ENCODE measurements at places on chromosomes 7 and 10.

- no peak for DNase-seq
Observed at GRCh38 chr10:104028146-104028545, 57.5 kb downstream of the COL17A1 start.

DNA sequence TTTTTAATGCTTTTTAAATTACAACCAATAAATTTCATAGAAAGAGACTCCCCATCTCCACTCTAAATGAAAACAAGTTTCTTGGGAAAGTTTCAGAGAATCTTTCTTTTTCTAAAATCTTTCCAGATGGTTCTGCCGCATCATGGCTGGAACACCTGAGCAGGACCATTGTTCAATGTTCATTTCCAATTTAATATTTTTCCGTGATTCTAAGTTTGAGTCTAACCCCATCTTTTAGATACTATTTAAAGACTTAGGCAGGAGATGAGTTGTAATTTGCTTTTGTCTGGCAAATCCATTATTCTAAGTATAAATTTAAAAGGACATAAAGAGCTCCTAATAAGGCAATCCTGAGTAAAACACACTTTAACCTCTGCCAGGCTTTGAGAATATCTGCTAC lies 325.2 kb downstream of the BICC1 start:
- DNase-seq = no peak

GRCh38 chr10:104350127-104350635 lies 3.5 kb upstream of the CFAP58 start:
- peak; percentile 24 for DNase-seq

- no peak for DNase-seq
Observed at GRCh38 chr7:36308031-36308430, 81.6 kb upstream of the ANLN start.

- no peak for DNase-seq
Observed at GRCh38 chr10:62636825-62637248, 167.7 kb upstream of the ADO start.

GRCh38 chr10:80410578-80411145 lies 2.3 kb downstream of the PRXL2A start:
- no peak for DNase-seq

DNA sequence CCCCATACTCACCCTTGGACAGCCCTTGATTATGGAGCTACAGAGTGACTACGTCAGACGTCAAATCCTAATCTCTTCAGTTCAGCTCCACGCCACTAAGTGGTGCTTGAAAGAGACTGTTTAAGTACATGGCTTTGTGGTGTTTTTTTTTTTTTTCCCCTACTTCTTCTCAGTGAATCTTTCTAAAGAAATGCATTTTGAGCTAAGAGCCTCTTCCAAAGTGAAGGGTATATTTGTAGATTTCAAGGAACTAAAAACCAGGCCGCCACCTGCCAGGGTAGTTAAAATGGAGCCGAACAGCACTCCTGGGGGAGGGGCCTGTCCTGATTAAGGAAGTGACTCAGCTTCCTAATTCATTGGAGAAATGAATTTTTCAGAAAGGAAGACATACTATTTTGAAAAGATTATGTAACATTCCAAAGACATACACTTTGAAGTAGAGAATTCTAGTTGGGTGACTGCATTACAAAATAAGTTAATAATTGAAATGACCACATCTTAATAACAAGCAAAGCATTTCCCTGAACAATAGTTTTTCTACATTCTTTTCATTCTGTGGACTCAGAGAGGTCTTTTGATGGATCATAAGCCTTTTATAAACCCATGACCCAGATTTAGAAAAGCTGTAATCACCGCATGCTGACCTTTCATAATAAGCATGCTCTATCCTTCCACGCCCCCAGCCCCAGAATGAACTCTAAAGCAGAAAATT lies 20.6 kb upstream of the VPS41 start:
- peak; percentile 7 for DNase-seq

DNA sequence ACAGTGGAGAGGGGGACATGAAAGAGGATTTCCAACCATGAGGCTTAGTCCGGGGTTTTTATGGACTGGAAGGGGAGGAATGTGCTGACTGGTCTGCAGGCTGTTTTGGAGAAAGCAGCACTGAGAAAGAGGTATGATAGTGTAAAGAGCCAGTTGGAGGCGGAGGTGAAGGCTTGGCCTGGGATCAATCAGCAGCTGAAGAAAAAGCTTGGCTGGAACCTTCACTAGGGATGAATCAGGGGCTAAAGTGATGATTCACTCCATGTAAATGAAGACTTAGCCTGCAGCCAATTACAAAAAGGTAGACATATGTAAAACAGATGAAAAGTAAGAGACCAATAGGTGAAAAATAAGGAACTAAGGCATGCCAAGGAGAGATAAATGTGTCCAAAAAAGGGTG lies 1382.6 kb downstream of the GATA3 start:
- DNase-seq = no peak

DNA sequence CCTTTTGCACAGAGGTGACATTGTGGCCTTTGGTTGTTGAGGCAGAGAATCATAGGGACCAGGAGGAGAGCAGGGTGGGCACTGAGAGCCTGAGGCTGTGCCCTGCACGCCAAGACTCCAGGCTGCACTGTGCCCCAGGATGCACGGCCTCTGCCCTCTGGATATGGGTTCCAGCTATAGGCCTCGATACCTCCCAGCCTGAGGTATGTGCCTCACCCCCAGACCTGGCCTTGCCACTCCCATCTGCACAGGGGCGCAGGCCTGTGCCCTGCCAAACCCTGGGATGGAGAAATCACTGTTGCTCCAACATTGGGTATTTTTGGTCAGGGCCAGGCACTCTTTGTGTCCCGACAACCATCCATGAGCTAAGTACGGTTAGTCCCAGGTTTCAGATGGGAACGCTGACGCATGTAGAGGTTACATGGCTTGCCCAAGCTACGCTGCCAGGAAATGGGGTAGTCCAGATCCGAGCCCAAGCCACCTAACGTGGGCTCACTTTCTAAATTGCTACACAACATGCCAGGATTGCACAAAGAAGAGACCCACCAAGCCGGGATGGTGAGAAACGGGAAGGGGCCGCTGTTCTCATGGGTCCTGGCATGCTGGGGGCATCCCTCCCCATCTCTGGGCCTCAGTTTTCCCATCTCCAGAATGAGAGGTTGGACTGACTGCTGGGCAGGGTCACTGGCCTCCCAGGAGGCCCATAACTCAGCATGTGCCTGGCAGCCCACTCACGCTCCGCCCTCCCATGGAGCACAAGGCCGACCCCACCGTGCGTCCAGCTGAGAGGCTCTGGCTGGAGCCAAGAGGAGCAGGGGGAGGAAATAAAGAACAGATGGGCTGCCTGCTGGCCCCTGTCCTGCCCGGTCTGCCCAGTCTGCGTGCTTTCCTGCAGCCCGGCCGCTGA lies 44.2 kb downstream of the ZCCHC24 start:
- no peak for DNase-seq

- no peak for DNase-seq
Observed at GRCh38 chr10:99880080-99880835, 97.8 kb downstream of the ABCC2 start.

GRCh38 chr10:128047991-128048818 lies 78.0 kb downstream of the MKI67 start:
- no peak for DNase-seq

DNA sequence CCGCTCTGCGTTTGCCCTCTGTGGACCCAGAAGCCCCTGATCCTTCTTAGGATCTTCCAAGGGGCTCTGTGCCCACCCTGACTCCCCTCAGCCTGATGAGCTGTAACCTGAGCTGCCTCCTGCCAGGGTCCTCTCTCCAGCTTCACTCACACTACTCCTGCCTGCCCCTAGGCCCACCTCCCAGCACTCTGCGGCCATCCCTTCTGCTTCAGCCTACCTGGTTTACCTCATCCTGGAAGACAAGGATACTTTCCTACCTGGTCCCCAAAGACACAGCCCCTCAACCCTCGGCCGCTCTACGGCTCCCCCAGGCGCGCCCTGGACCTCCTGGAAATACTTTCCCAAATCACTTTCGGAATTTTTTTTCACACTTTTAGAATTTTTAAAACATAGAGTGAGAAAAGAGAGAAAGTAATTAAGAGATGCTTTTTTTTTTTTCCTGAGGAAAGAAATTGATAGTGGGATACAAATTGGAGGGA lies 6.4 kb upstream of the ZNF862 start:
- DNase-seq = no peak

GRCh38 chr7:101841328-101841727 lies 23.9 kb downstream of the CUX1 start:
- DNase-seq = no peak

DNA sequence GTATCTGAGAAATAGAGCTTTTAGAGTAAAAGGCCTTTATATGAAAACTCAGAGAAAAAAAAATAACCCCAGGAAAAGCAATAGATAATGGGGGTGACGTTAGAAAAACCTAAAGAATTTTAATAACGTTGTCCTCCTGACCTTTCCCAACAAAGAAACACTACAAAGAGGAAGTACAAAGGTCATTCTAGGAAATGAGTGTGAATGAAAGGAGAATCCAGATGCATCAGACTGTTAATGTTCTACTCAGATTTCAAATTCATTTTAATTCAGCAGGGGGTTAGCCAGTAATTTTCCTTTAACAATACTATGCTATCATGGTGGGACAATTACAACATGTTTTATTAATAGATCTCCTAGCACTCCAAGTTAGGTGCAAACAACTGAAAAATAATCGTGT lies 73.8 kb upstream of the CDK1 start:
- DNase-seq = no peak

GRCh38 chr10:4108693-4109092 lies 323.7 kb upstream of the KLF6 start:
- DNase-seq = no peak

GRCh38 chr10:52865213-52865612 lies 92.6 kb upstream of the MBL2 start:
- DNase-seq = no peak

DNA sequence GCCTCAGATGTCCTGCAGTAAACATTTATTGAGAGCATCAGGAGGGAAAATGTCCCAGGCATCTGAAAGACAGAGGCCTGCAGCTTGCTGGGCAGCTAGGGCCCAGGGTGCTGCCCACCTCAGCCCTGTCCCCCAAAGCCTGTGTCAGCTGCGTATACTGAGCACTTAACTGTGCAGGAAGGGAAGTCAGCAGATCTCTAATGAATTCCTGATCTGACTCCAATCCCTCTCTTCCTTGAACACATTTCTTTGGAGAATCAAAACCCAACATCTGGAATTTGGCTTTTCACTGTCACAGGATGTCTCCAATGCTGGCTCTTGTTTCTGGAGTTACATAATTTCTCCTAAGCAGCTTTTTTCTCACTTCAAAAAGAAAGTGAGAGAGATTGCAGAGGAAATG lies 364.7 kb upstream of the NFE2L3 start:
- DNase-seq = no peak

GRCh38 chr10:6692103-6692502 lies 112.0 kb upstream of the PRKCQ start:
- no peak for DNase-seq

- DNase-seq = no peak
Observed at GRCh38 chr7:155456738-155457543, 988 bp upstream of the EN2 start.

DNA sequence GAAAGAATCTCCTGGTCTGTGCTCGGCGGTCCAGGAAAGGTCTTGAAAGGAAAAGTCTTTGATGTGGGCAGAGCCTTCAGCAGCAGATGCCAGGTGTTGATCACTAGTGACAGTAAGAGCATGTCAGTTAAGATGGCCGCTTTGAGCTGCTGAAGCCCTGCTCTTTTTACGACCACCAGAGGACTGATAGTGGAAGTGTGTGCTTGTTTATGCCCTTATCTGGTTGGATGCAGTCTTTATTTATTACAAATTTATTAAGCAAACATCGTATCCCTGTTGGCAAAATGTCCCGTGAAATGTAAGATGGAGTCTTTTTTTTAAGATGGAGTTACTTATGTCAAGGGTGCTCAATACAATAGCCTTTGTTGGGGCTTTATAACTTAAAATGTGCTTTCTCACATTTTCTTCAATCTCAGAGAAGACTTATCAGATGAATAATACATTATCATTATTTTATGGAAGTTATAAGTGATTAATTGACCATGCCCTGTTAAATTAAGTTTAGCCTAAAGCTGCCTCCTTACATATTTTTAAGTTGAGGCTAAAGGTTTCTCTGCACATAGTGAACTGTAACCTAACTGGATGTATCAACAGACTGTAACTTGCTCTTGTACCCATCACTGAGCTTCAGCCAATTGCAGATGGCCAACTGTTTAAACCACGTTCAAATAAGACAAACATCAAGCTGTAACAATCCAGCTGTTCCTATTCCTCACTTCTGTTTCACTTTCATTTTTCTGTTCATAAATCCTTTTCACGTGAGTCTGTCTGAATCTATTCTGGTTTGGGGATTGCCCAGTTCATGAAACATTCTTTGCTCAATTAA lies 97.4 kb upstream of the PIK3CG start:
- no peak for DNase-seq

- DNase-seq = no peak
Observed at GRCh38 chr7:25622695-25623094, 394.4 kb upstream of the NPVF start.

- no peak for DNase-seq
Observed at GRCh38 chr7:123533929-123534382, 439 bp downstream of the IQUB start.

DNA sequence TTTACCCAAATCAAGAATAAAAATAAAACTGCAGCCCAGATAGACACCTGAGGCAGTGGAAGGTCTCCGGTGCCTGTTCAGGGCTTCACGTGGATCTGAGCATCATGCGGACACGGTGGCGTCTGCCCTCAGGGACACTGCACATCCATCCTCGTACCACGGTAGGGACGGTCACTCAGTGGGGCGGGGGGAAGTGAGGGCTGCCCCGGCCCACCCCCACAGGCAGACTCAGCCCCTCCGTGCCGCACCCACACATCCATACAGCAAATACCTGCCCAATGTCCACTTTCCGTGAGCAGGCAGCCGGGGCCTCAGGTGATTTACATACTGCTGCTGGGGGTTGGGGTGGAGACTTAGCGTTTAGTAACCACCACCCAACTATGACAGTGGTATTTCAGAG lies 207.8 kb downstream of the DIP2C start:
- no peak for DNase-seq

DNA sequence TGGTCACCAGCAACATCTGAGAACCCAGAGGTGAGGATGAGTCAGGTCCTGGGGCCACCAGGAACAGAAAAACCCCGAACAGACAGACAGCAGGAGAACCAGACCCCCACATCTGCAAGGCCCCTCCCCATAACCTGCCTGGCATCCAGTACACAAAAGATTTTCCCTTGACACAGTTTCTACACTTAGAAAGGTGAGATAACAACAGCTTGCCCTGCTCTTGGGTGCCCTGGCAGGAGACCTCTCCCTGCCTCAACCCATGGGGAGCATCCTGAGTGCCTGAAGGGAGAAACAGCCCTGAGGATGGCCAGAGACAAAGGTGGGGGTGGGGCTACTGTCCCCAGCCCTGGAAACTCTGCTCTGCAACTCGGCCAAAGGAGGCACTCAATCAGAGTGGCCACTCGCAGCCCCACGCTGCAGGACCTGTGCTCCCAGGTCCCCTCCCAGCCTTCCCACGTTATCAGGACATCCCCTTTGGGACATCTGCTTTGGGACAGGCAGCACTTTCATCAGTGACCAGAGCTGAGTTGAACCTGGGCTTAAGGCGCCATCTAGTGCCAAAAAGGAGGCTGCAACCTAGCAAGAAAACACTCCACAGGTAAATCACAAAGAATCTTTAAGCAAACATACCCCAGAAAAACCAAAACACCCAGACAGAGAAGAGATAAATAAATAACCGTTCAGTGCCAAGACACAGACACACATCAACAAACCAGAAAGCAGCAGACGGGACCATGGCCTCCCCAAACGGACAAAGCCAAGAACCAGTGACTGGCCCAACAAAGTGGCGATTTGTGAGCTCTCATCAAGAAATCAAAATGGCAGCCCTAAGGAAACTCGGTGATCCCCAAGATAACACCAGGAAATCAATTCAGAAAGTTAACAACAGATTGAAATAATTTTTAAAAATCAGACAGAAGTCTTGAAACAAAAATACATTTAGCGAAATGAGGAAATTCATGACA lies 233.7 kb downstream of the PTPRN2 start:
- DNase-seq = no peak
